ENCODE measurements at places on chromosomes 16 and 17.

GRCh38 chr17:75130632-75131277 lies 787 bp downstream of the NT5C start:
- DNase-seq = peak; percentile 54

GRCh38 chr17:45149037-45149668 lies 878 bp downstream of the HEXIM1 start:
- peak; percentile 92 for DNase-seq

DNA sequence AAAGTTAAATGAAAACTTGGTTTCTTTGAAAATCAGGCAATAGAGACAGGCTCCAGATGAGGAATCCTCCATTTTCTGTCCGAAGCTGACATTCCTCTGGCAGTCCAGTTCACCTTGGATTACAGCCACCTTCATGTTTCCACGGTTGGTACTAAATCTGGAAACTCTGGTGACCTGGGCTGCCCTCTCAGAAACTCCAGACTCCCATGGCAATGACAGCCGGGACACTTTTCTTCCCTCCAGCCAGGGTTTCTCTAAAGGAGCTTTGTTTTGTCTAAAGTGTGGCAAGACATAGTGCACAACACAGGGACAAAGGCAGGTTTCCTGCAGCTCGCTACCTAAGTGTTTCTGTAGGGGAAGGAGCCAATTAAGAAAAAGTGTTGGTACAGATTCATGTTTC lies 36.0 kb downstream of the CLUAP1 start:
- peak; percentile 17 for DNase-seq

DNA sequence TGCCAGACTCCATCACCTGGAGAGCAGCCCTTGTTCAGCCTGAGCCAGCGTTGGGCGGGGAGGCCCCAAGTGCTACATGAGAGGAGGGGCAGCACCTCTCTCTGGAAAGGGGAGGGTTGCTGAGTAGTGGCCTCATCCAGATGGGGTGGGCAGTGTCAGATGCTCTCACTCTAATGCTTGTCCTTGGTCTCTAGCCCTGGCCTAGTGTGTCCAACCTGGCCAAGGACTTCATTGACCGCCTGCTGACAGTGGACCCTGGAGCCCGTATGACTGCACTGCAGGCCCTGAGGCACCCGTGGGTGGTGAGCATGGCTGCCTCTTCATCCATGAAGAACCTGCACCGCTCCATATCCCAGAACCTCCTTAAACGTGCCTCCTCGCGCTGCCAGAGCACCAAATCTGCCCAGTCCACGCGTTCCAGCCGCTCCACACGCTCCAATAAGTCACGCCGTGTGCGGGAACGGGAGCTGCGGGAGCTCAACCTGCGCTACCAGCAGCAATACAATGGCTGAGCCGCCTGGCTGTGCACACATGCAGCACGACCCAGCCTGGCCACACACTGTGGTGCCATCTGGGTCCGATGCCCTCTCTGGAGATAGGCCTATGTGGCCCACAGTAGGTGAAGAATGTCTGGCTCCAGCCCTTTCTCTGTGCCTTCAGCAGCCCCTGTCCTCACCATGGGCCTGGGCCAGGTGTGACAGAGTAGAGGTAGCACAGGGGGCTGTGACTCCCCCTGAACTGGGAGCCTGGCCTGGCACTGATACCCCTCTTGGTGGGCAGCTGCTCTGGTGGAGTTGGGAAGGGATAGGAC lies 4.3 kb downstream of the CTRL start:
- DNase-seq = no peak

DNA sequence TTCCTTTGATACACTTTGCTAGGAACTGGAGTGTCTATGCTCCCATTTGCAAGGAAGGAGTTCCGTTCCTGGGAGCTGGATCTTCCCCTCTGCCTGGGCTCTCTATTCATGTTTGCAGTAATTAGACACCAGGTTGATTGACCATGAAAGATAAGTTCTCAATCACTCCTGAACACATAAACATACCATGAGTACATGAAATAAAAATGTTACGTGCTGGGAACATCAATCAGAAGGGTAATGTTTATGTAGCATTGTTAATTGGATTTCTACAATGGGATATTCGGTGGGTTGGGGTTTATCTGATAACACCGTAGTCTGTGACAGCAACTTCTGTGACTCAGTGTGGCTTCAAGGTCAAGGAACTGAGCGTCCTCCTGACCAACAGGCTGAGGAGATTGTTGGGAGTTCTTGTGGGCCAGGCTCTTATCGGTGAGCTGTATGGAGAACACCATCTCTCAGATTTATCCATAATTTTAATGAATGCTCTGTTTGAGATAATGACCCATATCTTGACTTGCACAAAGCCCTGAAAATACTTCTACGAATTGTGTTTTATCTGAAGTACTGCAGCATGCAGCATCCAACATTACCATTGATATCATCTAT lies 136.4 kb downstream of the NPIPB5 start:
- DNase-seq = no peak

DNA sequence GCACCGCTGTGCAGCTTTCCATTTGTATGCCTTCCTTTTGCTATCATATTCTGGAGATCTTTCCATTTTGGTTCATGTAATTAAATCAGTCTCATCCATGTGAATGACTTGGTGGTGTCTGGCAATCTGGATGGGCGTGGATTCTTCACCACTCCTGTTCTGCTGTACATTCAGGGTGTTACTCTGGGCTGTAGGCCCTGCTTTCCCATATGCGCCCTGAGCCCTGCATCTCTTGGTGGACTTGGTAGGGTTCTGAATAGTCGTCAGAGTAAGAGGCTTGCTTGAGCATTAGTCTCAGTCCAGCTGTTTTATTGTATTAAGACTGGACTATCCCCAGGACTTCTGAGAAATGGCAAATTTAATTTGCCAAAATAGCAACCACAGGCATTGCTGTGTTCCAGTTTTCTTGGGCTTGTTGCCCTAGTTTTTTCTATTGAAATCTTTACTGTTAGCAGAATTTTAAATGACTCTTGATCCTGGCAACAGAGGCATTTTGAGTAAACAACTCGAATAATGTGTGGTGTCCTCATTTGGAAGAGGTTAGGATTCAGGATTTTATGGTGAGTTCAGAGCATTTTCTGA lies 14.9 kb downstream of the BANP start:
- peak; percentile 73 for DNase-seq

GRCh38 chr17:43125133-43125966 lies at the start of gene BRCA1:
BRCA1 (minus strand) TSS chr17:43125364; CDS start chr17:43124096, 1,268 bp downstream.
- peak; percentile 97 for DNase-seq

- no peak for DNase-seq
Observed at GRCh38 chr17:48240562-48241130, 133.1 kb downstream of the SNX11 start.

- no peak for DNase-seq
Observed at GRCh38 chr17:57779706-57780105, 34.6 kb upstream of the CCDC182 start.

- peak; percentile 94 for DNase-seq
Observed at GRCh38 chr16:2520097-2520783, at the start of gene AMDHD2. AMDHD2 (plus strand) TSS chr16:2520371; CDS start chr16:2520459, 88 bp downstream.

- DNase-seq = no peak
Observed at GRCh38 chr16:51615141-51615540, 464.1 kb upstream of the SALL1 start.

- DNase-seq = no peak
Observed at GRCh38 chr17:19718613-19719354, 2.4 kb upstream of the SLC47A2 start.

GRCh38 chr17:70030371-70030770 lies 44.7 kb upstream of the KCNJ16 start:
- peak; percentile 30 for DNase-seq

GRCh38 chr17:74520790-74521480 lies 10.3 kb downstream of the CD300LB start:
- no peak for DNase-seq

DNA sequence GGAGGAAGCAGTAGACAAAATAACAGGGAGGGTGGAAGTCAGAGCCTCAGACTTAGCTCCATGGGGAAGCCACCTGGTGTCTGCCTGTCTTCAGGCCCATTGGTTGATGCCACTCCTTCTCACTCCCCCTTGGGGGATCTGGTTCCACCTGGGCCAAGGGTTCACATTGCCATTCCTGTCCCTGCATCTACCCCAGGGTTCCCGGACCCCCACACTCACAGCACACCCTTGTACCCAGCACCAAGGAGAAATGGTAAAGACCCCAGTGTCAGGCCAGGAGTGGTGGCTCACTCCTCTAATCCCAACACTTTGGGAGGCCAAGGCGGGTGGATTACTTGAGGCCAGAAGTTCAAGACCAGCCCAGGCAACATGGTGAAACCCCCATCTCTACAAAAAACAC lies 1.0 kb upstream of the CA7 start:
- no peak for DNase-seq

DNA sequence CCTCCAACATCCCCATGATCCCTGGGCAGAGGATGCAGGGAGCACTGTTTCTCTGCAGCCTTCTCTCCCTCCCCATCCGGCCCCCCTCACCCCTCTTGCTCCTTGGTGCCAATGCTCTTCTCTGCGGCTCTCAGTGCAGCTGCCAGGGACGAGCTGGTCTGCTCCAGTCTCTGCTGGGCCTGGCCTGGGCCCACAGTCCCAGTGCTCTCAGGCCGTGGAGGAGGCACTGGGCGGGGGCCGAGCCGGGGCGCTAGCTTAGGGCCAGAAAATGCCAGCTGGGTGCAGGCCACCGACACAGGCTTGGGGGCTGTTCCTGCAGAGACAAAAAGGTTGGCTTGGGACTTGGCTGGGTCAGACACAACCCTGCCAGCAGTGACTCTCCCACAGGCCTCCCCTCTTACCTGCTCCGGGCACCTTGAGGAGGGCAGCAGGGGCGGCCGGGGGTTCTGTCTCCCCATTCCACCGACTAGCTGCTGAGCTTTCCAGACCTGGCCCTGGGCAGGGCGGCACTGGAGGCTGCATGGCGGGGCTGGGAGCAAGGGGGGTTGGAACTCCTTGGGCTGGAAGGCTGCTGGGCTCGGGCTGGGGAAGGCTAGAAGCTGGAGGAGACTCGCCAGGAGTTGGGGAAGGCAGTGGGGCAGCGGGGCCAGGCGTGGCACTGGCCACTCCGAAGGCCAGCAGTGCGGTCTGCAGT lies 13.8 kb downstream of the CASKIN2 start:
- no peak for DNase-seq

DNA sequence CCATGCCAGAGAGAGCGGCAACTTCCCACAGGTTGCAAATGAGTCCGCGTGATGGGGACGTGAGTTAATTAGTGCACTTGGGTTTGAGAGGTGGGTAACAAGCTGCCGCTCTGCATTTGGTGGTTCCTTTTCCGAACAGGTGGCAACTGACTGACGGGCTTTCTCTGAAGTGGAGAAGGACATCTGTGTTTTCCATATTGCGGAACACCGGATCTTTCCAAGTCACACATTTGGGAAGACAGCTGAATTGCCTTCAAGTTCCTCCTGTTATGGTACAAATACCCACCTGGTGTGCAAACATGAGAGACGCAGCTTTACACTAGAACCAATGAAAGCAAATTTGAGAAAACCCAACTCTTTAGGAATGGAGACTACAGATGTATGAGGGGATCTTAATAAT lies 451.3 kb upstream of the ZFHX3 start:
- no peak for DNase-seq

- DNase-seq = no peak
Observed at GRCh38 chr16:10314811-10315210, 71.0 kb upstream of the ATF7IP2 start.

DNA sequence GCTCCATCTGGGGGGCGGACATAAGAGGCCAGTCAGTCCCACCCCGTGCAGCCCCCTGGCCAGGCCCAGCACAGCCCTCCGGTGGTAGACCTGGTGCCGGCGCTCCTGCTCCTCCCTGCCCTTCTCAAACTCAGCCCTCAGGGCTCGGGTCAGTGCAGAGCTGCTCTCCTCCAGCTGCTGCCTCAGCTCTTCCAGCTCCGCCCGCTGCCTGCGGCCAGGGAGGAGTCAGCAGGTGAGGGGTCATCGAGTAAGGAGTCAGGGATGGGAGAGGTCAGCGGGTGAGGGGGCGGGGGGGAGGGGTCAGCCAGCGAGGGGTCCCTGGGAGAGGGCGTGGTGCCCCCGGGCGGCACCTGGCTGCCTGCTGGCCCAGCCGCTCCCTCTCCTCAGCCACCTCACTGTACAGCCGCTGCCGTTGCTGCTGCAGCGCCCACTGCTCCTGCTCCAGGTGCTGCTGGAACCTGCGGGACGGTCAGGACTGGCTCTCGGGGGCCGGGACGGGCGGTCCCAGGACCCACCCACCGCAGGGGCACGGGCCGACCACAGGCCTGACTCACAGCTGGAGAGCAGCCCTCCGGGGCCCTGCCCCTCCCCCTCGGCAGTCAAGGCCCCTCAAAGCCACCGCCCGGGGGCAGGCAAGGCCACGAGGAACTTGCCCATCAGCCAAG lies 26.5 kb upstream of the AATK start:
- no peak for DNase-seq

- no peak for DNase-seq
Observed at GRCh38 chr17:51540151-51540550, 279.8 kb downstream of the UTP18 start.

- no peak for DNase-seq
Observed at GRCh38 chr16:30113711-30114333, 485 bp upstream of the GDPD3 start.

DNA sequence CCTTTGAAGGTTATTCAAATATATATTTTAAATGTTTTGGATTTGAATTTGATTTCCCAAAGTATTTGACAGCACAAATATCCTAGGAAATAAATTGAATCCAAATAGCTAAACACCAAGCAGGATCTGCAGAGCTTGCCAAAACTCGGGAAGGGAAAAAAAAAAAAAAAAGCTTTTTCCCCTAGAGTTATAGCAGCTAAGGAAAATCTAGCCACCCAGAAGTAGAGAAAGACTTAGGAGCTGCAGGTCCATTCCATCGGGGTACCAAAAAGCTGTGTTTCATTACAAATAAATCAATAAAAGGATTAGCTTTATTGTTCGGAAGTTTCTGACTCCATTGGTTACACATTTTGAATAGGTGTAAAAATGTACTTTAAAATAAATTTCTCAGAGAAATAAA lies 19.3 kb downstream of the HSF5 start:
- DNase-seq = no peak

DNA sequence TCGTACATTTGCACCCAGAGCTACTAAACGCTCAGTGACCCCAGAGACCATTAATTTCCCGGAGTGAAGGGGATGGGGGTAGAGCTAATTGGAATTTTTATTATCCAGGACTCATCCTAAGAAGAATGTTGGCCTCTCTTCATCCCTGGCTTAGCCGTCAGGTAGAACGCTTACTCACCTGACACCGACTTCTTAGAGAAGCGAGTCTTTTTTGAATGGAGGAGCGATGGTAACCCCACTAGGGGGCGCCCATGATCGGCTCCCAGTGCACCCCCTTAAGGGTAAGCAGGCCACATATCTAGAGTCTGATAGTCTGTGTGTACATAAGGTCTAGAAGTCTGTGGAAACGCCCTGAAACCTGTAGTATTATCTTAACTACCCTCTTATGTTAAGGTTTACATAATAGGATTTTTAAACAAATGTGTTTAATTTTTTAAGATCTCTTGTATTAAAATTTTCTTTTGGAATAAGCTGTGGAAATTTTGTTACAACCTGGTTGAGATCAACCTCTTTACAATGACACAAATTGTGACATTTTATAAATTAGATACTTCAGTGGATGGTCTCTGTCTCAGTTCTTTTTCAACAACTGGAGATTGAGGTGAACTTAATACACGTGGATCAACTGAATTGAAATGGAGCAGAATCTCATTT lies 229.8 kb downstream of the CPPED1 start:
- no peak for DNase-seq

DNA sequence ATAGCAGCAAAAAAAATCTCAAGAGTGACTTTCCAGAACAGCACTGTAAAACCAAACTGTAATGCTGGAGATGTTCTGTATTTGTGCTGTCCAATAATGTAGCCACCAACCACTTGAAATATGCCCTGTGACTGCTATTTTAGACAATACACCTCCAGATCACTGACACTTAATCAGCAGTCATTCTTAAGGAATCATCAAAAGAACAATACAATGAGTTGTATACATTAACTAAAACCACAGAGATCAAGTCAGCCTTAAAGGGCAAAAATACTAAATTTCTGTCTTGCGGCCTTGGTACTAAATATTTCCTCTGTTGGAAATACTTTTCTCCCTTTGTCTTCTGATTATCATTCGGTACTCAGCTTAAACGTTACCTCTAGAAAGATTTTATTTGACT lies 33.6 kb upstream of the ANKFY1 start:
- no peak for DNase-seq
